ENCODE measurements at places on chromosomes 3 and 15.

DNA sequence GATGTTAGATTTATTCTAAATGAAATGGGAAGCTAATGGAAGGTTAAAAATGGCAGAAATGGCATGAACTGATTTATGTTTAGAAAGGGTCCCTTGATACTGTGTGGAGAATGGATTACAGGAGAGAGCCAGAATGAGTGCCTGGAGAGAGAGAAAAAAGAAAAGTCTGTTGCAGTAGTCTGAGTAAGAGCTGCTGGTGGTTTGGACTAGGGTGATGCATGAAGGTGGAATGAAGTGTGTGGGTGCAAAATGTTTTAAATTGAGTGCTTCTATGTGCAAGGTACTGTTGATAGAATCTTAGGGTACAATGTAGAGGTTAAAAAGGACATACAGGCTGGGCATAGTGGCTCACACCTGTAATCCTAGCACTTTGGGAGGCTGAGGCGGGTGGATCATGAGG lies 11.4 kb upstream of the MGA start:
- no peak for DNase-seq

- no peak for DNase-seq
Observed at GRCh38 chr3:15094187-15094875, 4.6 kb downstream of the RBSN start.

DNA sequence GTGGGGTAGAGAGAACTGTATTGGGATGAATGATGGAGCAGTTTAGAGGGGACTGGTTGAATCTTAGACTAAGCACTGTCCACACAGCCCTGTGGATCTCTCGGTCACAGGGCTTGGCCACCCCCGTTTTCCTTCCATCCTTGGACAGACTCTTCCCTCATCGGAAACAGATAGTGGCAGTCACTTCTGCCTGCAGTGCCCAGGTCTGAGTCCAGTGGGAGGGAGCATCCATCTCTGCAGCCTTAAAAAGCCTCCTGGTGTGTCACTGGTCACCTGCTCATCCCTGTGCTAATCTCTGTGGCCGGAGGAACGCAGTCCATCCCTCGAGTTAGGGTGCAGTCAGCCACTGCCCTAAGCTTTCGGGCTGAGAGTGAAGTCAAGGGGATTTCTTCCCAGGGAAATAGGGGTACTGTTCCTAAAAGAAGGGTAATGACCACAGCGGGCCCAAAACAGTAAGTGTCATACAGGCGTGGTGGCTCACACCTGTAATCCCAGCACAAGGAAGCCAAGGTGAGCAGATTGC lies 32.0 kb downstream of the PLA2G4D start:
- DNase-seq, result no peak

- no peak for DNase-seq
Observed at GRCh38 chr3:130894130-130894985, 474 bp downstream of the ATP2C1 start.

DNA sequence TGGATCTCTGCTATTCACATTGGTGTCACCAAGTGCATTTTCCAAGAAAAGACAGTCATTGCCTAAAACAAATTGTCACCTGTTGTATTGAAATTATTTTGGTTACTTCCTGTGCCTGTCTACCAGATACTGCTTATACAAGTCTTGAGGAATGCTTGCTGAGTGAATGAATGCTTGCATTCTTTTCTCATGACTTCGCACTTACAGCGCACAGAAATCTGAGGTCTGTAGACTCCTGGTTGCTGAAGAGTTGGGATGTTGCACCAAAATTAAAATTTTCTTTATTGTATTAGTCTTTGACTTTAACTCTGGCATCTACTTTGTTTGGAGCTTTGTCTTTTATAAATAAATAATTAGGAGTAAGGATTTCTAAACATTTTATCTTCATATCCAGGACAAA lies 28.4 kb downstream of the SH3GL3 start:
- peak; percentile 2 for DNase-seq

GRCh38 chr3:146164071-146164470 lies 3.1 kb upstream of the PLOD2 start:
- no peak for DNase-seq

DNA sequence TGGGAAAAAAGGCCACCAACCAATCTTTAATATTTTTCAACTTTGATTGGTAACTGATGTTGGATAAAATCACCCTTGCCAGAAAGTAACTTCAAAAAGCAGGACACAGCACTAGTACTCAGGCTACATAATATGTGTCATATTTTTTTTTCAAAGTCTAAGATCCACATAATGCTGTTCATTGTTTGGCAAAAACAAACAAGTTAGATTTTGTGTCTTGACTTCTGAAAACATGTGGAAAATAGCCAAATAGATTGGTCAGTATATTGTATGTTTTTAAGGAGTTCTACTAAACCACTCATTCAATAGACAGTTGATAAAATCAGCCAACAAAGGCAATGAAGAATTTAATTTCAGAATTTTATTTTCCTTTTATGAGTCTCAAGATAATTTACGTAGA lies 111.7 kb upstream of the CCDC54 start:
- DNase-seq, result no peak

GRCh38 chr3:129824926-129825541 lies 68.5 kb downstream of the TMCC1 start:
- DNase-seq, result no peak

- DNase-seq, result no peak
Observed at GRCh38 chr15:75045332-75046015, 22.1 kb downstream of the PPCDC start.

- no peak for DNase-seq
Observed at GRCh38 chr3:10336761-10337160, 15.8 kb upstream of the SEC13 start.

- no peak for DNase-seq
Observed at GRCh38 chr3:150057227-150057626, 86.5 kb upstream of the PFN2 start.

DNA sequence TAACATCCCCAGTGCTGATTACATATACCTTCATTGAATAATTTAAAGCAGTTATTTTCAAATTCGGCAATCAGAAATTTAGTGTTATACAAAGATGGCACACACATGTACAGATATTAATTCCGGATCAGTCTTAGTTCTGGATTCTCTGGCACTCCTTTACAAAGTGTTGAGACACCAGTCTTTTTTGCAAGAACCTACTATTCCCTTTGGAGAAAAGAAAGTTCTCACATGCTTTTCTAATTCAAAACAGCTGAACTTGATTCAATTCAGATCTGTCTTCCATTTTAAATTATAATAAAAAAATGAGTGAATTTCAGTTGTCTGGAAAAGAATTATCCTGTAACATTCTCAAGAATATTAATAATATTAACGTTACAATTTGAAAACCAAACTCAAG lies 20.4 kb downstream of the CCDC191 start:
- no peak for DNase-seq

GRCh38 chr15:60091157-60091556 lies 87.0 kb downstream of the FOXB1 start:
- DNase-seq, result peak; percentile 38

GRCh38 chr15:84731774-84732173 lies 15.8 kb upstream of the SEC11A start:
- DNase-seq, result no peak

DNA sequence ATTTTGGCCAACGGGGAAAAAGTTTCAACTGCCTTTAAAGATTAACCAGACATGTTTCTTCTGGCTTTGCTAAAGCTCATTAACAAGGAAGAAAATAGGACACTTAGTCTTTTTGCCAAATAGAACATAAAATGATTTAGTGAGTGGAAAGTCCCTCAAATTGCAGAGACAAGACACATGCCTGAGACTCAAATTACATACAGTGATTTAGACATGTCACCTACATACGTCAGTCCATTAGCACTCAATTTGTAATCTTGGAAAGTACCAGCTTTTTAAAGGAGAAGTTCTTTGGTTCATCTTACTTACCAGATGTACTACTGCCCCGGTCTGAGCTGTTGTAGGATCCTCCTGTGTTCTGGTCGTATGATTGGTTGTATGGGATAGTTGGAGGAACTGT lies 1134.2 kb downstream of the ROBO1 start:
- peak; percentile 24 for DNase-seq

DNA sequence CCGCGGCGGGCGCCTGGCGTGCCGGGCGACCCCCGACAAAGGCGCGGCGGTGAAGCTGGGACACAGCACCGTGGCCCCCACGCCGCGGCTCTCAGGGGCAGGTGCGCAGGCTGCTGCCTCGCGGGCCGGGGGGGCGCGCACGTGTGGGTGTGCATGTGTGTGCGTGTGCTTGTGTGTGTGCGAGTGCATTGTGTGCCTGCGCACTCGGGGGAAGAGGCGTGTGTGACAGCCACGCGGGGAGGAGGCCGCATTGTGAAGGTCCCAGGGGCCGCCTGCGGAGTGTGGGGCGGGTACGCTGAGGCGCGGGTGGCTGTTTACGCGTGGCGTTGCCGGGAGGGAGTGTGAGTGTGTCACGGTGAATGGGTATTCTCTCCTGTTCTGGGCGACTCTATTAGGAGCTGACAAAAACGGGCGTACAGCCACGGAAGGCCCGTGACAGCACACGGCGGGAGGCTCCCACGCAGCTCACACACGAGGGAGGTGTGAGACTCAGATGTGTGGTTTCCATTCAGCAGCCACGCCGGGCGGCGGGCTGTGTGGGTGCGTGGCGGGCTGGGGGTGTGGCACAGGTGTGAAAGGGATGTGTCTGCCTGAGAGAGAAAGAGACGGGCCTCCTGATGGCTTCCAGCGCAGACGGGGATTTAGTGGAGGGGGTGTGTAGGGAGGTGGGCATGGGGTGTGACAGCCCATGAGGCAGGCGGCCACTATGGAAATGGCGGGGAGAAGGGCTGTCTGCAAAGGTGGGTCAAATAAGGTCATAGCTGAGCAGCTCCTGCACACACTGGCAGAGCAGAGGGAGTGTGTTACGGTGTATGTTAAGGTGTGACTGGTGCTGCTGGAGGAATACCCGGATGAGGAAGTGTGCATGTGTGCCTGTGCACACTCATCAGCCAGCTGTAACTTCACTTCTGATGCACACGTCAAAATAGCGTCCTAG lies 750 bp downstream of the PODXL2 start:
- no peak for DNase-seq

DNA sequence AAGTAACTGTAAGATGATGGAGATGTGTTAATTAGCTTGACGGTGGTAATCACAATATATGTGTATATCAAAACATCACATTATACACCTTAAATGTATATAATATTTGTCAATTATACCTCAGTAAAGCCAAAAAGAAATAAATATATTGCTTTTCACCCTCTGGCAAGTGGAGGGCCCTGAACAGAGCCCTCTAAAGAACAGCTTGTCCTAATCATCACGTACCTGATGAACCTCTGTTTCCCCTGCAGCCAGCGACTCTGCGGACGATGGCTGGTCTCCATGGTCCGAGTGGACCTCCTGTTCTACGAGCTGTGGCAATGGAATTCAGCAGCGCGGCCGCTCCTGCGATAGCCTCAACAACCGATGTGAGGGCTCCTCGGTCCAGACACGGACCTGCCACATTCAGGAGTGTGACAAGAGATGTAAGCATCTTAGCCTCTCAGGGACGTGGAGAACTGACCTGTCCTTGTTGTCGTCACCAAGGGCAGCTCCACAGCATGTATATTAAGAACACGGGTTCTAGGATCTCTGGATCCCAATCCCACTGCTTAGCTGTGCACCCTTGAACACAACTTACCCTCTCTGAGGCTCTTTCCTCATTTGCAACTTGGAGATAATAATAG lies 6.3 kb downstream of the THBS1 start:
- DNase-seq, result peak; percentile 41

DNA sequence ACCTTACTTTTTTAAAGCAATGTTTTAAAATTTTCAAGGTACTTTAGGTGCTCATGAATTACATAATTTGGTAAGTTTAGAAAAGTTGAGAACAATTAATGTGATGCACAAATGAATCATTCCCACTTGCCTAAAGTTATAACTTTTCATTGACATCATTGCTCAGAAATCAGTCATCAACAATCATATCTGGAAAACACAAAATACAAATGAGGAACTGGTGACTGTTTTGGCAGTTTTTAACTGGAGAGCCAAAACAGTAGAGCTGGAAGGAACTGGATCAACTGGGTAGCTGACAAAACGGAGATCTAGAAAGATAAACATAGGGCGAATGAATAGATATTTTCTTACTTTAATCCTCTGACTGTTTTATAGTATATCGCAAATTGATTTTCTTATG lies 767.1 kb downstream of the IGSF11 start:
- no peak for DNase-seq

DNA sequence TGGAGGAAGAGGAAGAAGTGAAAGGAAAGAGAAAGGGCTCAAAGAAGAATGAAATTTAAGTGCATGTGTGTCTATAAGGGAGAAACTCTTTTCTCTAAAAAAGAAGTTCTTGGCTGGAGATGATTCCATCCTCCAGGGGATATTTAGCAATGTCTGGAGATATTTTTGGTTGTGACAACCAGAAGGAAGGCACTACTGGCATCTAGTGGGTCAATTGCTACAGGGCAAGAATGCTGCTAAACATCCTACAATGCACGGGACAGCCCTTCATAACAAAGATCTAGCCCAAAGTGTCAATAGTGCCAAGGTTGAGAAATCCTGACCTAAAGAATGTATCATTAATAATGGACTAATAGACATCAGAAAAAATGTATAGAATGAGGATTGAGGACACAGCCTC lies 57.4 kb upstream of the ST3GAL6 start:
- DNase-seq, result no peak

DNA sequence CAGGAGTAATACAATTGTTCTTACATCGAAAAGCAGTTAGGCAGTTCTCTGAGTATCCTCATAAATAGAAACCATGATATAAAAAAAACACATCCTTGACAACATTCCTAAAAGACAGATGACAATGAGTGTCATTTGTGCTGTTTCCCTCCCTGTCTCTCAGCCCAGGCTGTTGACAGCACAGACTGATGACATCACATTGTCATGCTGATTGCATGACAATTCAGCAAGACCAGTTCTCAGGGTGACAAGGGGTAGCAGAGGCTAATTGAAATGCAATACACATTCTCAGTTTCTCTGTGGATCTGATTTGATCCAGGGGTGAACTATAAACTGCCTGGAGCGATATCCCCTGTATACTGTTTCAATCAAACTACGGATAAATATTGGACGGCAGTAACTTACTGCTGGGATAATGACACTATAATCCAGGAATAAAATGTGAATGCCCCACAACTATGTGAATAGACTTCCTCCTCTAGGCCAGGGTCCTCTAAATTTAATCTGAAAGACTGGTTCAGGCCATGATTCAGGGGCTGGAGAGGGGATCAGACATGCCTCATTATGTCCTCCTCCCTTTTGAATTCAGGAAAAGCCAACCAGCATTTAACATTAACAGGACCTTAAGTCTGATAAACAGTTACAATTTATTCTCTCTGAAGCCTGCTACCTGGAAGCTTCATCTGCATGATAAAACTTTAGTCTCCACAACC lies 16.7 kb upstream of the EIF1B start:
- DNase-seq, result no peak

- no peak for DNase-seq
Observed at GRCh38 chr3:170726976-170727661, 141.2 kb upstream of the SLC7A14 start.

Measured in AG04449 (cell line).